NB4 (cell line): ENCODE measurements at places on chromosomes 11 and 22.

DNA sequence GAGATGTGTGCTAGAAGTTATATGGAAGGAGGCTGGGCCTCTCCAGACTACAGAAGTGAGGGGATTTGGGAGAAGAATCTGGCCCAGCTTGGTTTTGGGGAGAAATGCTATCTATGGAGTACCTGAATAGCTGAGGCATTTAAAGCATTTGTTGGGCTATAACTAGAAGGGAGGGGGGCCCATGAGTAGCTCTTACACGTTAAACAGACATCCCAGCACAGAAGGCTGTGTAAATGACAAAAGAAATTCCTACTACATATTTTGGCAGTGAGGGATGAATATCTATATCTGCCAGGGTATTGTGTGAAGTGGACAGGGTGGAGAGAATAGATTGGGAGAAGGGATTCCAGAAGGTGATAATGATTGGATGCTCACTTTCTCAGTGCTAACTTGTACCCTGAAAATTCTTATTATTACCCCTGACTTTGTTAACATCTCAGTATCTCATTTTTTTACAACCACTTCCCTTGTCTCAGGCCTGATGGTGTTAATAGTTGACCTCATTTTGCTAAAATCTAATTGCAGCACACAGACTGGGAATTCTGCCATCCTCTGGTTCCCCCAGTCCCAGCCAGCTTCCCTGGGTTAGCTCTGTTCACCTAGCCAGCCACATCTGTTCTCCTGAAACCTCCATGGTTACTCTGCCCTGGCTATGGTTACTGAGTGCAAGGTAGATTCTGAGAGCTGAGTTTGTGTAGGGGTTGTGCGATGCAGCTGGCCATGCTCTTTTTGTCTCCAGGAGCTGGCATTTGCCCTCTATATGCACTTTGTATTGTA is 28.8 kb upstream of the RRM1 start:
- DNase-seq: no peak

DNA sequence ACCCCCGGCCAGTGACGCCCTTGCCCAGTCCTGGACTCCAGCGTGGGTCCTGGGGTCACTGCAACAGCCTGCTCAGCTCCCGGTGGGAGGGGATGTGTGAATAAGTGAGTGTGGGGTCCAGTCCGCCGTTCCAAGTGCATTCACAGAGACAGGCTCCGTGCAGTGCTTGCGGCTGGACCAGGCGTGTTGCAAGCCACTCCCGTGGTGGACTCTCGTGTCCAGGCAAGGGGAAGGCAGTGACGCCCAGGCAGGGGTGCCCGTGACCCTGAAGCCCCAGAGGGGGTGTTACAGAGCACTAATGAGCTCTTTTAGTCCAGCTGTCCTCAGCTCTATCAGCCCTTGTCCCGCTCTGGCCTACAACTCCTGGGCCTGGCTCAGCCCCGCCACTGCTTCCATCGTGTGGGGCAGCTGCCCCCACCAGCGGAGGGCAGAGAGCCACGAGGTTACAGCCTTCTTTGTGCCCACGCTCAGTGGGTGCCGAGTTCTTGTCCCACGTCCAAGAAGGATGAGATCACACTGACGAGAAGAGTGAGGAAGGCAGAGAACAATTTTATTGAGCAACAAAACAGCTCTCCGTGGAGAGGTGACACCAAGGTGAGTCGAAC is 1807.5 kb downstream of the LRRC4C start:
- no peak for DNase-seq

- peak; percentile 39 for DNase-seq
Measured at GRCh38 chr22:25966448-25966913, 202.8 kb upstream of the SEZ6L start.

DNA sequence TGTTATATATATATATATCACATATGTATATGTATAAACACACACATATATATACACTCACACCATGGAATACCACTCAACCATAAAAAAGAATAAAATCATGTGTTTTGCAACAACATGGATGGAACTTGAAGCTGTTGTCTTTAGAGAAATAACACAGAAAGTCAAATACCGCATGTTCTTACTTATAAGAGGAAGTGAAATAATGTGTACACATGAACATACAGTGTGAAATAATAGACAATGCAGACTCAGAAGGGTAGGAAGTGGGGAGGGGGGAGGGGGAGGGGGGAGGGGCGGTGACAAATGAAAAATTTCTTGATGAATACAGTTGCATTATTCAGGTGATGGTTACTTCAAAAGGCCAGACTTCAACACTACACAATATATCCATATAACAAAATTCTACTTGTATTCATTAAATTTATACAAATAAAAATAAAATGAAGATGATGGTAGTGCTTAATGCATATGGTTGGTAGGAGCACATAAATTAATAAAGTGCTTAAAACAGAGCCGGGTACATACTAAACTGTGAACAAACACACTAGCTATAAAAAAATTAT is 5.8 kb upstream of the OR5B2 start:
- DNase-seq: peak; percentile 16

DNA sequence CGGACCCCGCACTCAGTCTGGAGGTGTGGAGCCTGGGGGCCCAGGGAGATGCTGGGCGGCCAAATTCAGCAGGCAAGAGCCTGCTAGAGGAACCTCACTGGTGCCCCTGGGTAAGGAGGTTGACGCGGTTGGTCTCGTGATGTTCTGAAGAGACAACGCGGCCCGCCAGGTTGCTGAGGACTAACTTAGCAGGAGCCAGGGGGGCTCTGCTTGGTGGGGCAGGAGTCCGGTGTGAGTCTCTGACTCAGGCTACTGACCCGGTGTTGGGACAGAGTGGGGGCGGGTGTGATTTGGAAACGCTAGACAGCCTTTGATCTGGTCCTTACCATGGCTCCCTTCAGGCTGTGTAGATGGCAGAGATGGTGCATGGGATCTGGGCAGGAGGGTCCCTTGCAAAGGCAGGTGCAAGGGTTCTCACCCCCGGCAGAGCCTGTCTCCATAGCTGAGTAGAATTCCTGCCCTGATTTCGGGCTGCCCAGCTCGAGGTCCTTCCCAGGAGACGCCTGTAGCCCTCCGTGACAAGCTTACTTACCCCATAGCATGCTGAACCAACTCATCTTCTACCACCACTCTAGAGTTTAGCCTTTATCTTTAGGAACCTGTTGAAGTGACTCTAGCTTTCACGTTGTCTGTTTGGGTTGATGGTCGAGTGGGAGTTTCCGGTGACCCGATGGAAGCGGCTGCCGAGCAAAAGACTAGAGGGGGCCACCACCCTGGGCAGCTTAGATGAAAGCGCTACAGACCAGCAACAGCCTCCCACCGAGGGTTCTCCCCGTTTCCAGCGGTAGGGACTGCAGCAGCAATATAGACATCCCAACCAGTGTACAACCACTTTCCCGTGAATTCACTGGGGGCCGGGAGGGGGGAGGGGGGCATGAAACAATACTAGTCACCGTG is 38.4 kb downstream of the KCNC1 start:
- DNase-seq: no peak
